ENCODE measurements at places on chromosomes 7 and 10.
A peak's percentile ranks its signal among the peaks of the same experiment; 100 is the strongest.

DNA sequence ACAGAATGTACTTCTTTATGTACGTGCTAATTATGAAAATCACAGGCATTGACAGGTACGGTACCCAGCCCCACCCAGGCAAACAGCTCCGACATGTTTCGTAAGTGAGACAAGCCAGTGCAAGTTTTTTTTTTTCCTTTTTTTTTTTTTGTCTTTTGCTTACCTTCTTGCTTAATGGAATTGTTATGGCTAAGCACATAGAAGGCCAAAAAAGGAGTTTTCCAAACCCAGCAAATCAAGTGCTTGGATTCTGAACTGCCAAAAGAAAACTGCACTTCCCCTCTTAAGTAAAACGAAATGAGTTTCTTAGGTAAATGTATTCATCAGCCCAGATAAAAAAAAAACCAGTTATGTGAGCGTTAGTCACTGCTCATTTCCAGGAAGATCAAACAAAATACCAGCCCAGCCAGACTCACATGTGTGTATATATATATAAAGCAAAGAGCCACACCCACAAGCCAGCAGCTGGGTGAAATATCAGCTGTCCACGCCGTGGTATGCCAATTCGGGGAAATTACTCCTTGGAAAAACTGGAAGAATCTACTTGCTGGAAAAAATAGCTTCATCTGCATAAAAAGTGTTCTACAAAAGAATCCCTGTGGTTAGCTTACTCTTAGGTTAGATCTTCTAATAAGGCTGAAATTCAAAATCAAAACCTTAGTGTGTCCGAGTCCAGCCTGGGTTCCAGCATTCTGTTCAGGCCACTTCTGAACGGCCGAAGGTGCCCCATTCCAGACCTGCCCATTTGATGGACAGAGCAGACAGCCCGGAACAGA lies 8.0 kb downstream of the KLF6 start:
- DNase-seq: peak; percentile 90

- no peak for DNase-seq
These were observed 220.9 kb downstream of the C7orf25 start for GRCh38 chr7:42690794-42691639.

- DNase-seq: no peak
These were observed 65.5 kb downstream of the HPSE2 start for GRCh38 chr10:99170116-99170675.

DNA sequence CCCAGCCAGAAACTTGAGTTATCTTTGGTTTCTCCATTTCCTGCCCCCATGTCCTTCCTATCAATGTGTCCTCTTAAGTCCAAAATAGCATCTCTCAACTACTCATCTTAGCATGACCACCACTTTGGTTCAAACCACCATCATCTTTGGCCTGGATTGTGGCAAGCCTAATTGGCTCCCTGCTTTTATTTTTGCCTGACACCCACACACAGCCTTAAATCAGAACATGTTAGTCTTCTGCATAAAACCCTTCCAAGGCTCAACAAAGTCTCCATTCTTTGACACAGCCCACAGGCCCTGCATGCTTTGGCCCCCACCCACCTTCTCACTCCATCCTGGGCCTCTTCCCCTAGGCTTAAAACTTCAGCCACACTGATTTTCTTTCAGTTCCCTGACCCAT lies 2.0 kb upstream of the TSPAN14 start:
- DNase-seq: no peak

DNA sequence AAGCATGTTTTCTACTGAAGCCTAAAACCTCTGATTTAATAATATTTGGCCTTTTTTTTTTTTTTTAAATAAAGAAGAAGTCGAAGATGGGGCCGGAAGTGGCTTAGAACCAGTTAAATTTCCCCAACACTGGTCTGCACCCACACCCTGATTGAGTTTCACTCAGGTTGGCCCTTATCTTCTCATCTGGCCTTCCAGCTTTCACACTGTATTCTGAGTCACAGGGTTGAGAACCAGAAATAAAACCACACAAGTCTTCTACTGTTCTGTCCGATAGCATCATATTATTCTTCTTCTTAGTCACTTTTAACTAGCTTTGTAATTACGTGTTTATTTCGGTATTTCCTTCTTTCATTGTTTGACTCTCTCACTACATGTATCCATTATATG lies 9.9 kb downstream of the ZNF365 start:
- DNase-seq: peak; percentile 89

GRCh38 chr10:80861882-80862281 lies 324.2 kb downstream of the SH2D4B start:
- no peak for DNase-seq

DNA sequence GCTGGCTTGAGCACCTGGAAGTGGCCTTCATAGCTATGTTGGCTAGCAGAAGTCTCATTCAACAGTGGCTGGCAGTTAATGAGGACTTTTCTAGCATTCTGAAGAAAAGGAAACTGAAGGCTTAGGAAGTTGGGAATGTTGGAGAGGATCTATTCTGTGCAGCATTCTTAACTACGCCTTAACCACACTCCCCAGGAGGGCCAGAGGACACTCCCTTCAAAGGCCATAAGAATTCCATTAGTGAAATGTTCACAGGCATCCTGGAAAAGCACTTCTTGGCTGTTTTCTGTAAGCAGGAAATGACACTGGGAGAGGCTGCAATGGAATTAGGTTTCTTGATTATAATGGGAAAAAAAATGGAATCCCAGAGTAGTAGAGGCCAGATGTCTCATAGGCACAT lies 188.9 kb downstream of the ARHGAP12 start:
- DNase-seq: no peak

GRCh38 chr10:14184841-14185315 lies 145.8 kb downstream of the FRMD4A start:
- DNase-seq: no peak

Measured in CD4-positive, alpha-beta T cell treated with Interleukin-2 at 100 ng/mL for 4 hours (primary cell).